CD14-positive monocyte (primary cell): ENCODE measurements at places on chromosomes 3 and 15.

GRCh38 chr3:134590766-134591165, 60.1 kb downstream of the KY start:
- no peak for DNase-seq

DNA sequence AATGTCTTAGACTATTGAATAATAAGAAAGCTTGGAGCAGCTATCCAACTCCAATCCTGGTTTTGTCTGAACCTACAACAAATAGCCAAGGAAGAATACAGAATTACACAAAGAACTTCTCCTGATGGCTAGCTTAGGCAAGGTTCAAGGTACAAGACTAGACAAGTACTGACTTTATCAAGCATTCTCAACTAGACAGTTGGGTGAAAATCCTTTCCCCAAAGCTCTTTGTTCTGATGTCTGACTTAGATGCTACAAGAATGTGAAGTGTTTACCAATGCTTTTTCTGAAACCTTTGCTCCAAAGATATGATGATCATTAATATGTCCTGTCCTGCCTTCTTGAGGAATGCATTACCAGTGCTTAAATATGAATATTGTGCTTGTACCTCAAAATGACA, 113.8 kb downstream of the ANXA2 start:
- no peak for DNase-seq

DNA sequence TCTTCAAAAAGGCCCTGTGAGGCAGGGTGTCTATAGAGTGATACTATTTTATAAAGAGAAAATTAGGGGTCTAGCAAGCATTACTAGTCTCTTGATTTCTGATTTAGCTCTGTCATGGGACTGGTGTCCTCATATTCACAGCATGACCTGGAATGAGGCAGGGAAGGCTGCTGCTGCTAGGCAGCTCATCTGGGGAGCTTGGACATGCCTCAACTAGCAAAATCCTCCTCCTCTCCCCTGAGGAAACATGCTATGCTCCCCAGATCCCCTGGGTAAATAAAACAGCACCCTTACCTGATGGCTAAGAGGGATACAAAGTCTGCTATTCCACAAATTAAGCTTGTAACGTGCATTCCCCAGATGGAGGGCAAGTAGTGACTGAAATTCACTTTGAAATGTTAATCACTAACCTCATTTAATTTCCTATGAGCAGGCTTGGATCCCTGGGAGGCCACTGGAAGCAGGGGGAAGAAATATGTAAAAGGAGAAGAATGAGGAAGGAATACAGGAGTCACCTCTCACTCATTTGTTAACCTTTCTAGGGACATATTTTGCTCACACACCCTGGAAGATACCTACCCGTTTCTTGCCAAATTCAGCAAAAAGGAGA, 709.4 kb downstream of the SQOR start:
- DNase-seq = no peak

DNA sequence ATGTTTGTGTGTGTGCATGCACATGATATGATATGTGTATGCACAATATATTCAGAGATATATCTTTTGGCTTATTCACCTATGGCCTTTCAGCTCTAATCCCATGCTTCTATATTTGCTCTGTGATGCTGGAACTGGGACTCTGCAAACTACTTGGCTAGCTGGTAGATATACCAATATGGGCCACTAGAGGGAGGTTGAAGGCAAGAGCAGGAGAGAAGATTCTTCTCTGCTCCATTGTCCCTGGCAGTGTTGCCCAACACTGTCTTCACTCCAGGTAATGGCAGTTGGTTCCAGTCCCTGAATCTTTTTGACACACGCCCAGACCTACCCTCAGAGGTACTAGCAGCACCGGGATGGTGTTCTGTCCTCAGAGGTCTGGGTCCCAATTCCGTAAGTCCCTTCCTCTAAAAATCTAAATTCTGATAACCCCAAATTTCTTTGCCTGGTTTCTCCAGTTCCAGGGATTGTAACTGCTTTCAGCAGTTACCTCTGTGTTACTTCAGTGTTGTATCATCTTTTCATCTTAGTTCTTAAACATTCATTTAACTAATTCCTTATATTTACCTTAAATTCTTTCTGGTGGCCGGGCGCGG, 44.7 kb downstream of the GTPBP8 start:
- peak; percentile 50 for DNase-seq

GRCh38 chr15:59266028-59266427, 59.4 kb downstream of the LDHAL6B start:
- DNase-seq = no peak

GRCh38 chr15:43287254-43287653, 20.5 kb upstream of the TGM5 start:
- DNase-seq = no peak

- DNase-seq = no peak
These were observed 124.2 kb downstream of the ASB7 start for GRCh38 chr15:100726421-100727190.

- no peak for DNase-seq
These were observed 48.2 kb downstream of the RASGRF1 start for GRCh38 chr15:79042213-79042928.

DNA sequence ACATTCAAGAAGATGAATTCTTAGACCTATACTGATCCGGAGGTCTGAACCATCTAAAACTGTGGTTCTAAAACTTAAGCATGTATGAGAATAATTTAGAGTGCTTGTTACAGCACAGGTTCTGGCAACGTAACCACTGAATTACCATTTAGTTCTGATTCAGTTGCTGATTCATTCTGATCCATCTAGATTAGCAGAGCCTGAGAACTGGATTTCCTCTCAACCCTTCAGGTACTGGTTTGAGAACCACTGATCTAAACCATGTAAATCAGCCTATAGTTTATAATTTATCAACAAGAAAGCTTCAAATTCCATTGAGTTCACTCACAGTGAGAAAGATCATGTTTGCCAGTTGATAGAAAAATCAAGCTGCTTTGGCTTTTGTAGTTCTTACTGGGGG, 1001.1 kb upstream of the EPHA6 start:
- no peak for DNase-seq

- DNase-seq = no peak
These were observed 428.3 kb upstream of the ATP11B start for GRCh38 chr3:182364723-182365650.

GRCh38 chr15:49152552-49153312, 2.7 kb downstream of the COPS2 start:
- DNase-seq = no peak

GRCh38 chr3:59320080-59320479, 270.3 kb upstream of the CFAP20DC start:
- no peak for DNase-seq

DNA sequence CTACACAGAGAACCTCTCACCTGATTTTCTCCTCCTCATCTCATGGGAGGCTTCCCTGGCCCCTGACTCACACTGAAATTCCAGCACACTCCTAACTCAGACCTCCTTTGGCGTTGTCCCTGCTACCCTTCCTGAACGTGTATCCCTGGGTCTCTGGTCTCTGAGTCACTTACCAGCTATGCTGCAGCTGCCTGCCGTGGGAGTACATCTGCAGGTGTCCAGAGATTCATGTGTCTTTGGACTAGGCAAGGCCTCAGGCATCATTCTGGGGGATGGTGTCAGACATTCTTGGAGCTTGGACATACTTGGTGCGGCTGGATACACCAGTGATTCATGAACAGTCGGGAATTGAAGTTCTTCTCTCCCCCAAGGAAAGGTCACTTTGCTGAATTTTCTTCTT, 148.8 kb upstream of the TRIM42 start:
- no peak for DNase-seq

DNA sequence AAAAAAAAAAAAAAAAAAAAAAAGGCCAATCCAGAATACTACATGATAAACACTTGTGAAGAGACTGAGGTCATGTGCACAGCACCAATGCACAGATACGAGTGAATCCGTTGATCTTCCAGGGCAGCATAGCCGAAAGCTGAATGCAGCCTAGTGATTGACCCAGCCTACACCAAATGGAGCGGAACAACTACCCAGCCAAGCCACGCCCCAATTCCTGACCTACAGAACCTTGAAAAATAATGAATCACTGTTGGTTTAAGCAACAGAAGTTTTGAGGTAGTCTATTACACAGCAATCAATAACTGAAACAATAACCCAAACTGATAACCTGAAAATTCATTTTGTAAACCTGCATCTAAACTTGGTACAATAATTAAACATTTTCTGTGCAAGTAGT, 361.0 kb downstream of the FHIT start:
- no peak for DNase-seq

DNA sequence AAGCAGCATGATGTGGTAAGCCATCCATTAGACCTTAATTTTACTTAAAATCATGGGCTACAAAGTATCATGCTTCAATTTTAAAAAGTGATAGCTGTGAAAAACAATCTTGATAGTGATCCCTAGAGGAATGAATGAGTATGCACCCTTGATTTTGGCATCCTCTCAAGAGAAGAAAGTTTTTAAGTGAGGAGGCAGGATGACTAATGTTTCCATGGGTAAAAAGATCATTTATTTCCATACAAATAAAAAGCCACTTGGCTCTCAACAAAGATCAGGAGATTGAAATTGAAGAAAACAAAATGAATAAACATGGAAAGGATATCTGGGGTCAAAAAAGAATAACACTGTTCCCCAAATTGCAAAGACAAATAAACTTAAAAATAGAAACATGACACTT, 305.4 kb downstream of the MEX3B start:
- DNase-seq = no peak

DNA sequence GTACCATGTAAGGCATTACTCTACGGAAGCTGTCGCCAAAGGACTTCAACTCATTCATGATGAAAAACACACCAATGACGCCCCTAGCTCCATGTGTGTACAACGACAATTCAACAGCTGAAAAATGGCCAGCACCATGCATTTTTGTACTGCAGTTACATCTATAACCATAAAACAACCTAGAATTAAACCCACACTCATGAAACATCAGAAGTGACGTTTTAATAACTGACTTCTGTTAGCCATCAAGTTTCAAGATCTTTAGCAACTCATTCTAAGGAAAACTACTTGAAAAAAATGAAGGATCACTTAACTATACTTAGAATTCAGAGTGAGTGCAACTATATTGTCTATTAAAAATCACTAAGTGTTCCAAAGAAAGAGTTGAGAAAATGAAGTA, 84.9 kb downstream of the RFTN1 start:
- no peak for DNase-seq

- DNase-seq = no peak
These were observed 311.6 kb downstream of the EPHA6 start for GRCh38 chr3:97125902-97126499.

GRCh38 chr3:66998904-66999235, 763 bp downstream of the KBTBD8 start:
- no peak for DNase-seq

DNA sequence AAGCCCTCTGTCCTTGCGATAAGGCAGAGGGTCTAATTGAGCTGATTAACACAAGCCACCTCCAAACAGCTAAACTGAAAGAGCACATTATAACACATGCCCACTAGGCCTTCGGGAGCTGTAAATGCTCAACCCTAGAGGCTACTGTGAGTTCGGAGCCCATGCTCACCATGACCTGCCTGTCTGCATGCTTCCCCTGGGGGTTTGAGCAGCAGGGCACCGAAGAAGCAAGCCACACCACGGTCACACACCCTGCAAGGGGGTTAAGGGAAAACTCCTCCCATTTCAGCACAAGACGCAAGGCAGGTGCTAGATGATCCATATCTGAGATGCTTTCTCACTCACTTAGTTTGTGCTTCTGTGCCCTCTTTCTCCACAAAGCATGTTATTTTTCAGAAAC, 435.9 kb upstream of the CADM2 start:
- no peak for DNase-seq

- peak; percentile 91 for DNase-seq
These were observed 3.5 kb downstream of the SPINT1 start for GRCh38 chr15:40847223-40847961.

DNA sequence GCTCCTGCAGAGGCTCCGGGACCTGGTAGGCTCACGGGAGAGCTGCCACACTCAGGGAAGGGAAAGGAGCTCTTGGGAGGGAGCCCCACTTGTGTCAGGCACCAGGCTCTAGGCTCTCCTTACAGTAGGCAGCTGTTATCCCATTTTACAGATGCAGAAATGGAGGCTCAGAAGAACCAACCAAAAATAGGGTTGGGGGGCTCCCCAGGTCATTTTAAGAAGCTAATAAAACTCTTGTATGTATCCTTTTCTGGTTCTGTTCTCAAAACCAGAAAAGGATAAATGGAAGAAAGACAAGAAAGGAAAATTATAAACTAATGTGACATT, 23.5 kb upstream of the GP9 start:
- no peak for DNase-seq

DNA sequence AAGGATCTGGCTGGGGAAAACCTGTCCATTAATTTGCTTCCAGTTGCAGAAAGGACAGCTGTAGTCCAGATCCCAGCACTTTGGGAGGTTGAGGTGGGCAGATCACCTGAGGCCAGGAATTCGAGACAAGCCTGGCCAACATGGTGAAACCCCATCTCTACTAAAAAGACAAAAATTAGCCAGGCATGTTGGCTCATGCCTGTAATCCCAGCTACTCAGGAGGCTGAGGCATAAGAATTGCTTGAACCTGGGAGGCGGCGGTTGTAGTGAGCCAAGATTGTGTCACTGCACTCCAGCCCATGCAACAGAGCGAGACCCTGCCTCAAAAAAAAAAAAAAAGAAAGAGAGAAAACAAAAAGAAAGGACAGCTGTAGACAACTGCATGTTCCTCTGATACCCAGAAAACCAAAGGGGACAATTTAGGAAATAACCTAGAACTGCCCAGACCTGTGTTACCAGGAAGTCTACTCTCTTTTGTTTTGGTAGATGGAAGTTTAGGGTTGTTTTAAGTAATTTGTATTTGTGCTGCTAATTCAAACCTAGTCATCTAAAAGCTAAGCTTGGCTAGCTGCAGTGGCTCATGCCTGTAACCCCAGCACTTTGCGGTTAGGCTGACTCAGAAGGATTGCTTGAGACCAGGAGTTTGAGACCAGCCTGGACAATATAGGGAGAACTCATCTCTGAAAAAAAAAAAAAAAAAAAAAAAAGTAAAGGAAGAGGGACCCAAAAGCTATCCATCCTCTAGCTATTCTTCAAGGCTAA, 22.7 kb downstream of the EXD1 start:
- DNase-seq = no peak

DNA sequence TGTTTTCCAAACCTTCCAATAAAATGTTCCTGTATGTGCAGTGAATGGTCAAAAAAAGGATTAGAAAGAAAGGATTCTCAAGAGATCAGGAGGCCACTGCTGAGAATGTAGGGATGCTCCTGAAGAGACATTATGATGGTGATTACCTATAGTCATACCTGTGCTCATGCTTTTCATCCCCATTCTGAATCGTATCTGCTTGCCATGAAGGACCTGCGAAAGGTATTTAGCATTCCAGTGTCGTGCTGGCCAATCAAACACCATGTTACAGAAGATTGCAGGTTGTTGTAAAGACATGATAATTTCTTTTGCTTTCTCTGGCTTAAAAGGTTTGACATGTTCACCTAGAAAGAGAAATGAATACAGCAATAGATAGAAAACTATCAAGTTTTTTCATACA, 16.1 kb downstream of the HSPBAP1 start:
- DNase-seq = no peak

DNA sequence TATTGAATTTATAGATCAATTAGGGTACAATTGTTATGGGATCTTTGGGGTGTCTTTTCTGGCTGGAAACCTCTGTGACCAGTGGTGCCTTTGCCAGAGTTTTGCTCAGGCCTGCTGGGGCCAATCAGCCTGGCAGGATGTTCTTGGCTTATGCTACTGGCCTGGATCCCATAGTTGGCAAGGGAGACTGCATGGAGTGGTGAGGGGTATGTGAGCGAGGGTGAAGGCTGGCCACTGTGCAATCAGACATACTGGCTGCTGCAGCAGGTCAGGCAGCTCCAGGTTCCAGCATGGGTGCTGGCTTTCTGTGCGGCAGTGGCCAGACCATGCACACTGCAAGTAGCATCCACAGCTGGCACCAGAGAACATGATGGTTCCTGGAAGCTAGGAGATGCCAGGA, 1053.2 kb upstream of the GBE1 start:
- no peak for DNase-seq
